ENCODE measurements at places on chromosomes 13 and 19.
A peak's percentile ranks its signal among the peaks of the same experiment; 100 is the strongest.

DNA sequence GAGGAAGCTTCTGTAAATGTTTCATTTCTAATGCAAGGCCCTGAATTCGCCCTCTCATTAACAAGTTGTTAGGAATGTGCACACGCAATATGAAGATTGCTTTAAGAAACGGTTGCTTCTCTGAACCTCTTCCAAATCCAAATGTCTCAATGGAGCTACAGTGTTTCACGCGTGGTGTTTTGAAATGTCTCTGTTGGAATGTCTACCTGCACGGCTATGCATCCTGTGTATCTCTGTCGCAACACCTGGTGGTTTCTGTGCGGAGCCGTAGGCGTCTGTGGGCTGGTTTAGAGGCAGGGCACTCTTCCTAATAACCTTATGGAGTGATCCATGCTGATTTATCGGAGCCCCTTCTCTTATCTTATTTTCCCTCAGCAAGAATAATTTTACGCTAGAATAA, 1584.2 kb upstream of the SLC10A2 start:
- no peak for DNase-seq

DNA sequence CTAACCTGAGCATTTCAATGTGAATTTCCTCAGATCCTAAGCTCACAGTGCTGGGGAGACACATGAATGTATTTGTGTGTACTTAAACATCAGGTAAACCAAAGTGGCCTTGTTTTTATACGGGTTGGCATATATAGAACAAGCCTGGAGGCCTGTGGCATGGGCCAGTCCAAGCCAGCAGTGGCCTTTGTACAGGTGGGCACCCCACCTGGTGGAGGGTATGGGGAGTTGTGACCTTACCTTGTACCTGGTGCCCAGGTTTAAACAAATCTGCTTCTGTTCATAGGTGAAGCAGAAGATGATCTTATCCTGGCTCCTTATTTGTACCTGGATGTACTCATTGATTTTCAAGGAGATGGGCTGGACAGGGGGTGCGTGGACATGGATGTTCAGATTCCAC, 71.0 kb downstream of the ERICH6B start:
- DNase-seq: no peak

GRCh38 chr13:33884531-33885220, 66.7 kb downstream of the RFC3 start:
- no peak for DNase-seq

- no peak for DNase-seq
These were observed 5.2 kb upstream of the ZNF536 start for GRCh38 chr19:30367006-30367405.

- DNase-seq: no peak
These were observed 14.4 kb downstream of the DCAF15 start for GRCh38 chr19:13966684-13967128.

DNA sequence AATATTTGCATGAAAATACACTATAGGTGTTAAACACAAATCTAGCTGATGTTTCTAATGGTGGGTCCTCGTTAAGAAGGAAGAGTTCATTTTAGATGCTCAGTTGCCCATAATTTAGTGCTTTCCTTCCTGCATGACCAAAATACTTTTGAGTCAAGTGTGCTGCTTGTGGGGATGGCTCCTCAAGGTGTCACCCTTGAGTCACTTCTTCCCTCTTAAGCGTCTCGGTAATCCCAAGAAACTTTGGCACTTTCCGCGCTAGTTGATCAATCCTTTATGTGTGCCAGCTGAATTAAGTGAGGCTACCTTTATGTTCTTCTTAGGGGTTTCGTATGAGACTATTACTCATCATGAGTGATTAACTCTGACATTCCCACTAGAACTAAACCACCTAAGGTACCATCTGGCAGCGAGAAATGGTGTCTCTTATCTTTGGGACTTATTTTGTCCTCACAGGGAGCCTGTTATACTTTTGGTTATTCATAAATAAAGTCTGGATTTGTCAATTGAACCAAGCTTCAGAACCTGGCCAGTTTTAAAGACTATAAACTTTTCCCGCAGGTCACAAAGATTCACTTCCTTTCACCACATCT, 106.8 kb downstream of the NHLRC3 start:
- DNase-seq: peak; percentile 9

GRCh38 chr19:1135454-1135853, 31.7 kb downstream of the GPX4 start:
- no peak for DNase-seq

GRCh38 chr13:99496184-99497142, 4.8 kb upstream of the TM9SF2 start:
- DNase-seq: peak; percentile 84

DNA sequence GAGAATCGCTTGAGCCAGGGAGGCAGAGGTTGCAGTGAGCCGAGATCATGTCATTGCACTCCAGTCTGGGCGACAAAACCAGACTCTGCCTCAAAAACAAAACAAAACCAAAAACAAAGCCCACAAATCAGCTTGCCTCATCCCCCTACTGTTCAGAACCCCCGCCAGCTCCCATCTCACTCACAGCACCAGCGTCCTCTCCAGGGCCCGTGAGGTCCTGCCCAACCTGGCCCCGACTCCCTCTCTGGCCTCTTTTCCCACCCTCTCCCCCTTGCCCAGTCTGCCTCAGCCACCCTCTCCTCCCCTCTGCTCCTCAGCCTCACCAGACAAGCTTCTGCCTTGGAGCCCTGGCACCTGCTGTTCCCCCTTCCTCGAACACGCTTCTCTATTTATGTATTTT, 3.8 kb downstream of the SLC8A2 start:
- no peak for DNase-seq

DNA sequence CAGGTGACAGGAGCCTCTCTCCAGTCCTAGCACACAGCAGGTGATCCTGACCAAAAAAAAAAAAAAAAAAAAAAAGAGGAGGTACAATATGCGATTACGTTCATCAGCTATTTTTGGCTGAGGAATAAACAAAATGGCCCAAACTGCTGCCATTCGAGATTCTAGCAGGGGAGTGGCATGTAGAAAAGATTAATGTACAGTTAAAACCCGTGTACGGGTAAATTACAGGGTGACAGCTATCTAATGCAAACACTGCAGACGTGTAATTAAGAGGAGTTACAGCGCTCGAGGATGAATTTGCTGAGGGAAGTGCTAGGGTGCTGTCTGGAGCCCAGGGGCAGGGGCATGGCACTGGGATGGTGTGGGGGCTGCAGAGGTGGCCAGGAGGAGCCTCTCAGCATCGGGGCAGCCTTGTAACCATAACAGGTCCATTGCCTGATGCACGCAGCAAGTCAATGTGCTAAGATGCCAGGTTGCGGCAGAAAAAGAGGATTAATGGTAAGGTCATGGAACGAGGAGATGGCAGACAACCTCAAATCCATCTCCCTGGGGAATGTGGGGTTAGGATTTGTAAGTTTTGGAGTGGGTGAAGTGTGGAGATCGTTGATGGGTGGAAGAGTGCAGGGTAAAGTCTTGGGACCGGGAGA, 17.4 kb downstream of the CHST8 start:
- DNase-seq: peak; percentile 82

DNA sequence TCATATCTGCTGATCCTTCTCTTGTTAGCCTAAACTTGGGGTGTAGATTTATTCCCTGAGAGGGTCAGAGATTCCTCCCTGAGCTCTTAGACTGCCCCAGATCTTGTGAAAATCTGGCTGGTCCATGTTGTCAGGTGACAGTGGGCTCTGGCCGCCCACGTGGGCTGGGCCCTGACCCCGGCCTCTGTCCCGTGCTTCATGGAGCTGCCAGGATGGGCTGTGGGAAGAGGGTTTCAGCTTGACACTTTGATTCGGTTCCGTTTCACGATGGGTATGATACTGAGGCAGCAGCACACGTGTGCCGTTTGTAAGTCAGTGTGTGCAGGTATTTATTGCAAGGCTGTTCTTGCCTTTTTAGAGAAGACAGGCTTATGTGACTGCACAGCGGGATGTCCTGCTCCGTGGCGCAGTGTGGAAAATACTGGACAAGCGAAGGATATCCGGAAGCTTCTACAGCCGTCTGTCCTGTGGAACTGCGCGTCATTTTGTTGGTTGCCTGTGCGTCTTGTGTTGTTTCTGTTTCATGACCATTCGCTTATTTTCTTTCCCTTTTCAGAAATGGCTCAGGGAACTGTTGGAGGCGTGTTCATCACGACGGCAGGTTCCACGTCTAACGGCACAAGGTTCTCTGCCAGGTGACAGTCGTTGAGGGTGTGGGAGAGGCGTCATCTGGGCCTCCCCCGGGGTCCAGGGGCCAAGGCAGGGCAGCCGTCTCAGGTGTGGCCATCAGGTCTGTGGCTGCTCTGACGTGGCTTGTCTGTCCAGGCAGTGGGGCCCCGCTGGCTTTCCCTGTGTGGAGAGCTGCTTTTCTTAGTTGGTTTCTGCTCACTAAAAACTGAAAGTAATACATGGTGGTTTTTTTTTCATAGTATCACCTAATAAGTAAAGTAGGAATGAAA, 20.5 kb downstream of the ATP4B start:
- no peak for DNase-seq

GRCh38 chr19:6712692-6713670, 7.5 kb downstream of the C3 start:
- no peak for DNase-seq

- DNase-seq: no peak
These were observed 71.4 kb downstream of the ALOX5AP start for GRCh38 chr13:30806784-30807183.

DNA sequence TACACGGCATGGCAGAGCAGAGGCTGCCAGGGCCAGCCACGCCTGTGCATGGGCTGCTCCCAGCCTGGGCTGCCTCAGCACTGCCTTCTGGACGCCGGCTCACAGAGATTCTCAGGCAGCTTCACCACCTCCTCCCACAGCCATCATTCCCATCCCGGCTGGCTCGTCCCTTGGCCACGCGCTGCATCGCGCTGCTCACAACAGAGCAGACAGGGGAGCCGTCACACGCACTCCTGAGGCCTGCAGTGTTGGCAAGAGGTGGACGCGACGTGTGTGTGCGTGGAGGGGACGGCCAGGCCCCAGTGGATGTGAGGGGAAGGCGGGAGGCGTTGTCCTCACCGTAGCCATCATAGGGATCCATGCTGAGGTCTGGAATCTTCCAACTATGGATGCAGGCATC, 7.6 kb upstream of the PRKD2 start:
- no peak for DNase-seq

DNA sequence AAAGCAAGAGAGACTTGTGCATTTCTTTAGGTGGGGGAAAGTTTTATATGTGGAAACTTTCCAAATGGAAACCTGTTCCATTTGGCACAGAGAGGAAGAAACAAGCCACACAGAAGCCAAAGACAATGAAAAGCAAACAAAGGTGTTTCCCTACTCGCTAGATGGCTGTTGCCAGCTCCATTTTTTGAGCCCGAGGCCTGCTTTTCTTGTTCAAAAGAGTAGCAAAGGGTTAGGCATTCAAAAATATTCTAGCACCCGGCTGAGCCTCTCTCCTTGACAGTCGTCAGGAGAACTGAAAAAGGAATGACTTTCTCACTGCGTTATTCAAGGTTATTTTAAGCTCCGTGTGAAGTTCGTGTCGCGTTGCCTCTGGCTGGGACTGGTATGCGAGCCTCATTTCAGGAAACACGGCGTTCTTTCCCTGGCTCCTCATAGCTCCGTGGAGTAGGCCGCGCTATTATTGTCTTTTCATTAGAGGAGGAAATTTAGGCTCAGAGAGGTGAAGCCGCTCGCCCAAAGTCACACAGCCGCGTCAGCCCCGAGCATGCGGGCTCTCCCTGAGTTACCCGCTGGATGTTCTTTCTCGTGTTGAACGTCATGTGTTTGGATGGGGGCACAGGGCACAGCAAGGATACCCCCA, 7.6 kb downstream of the TRPM4 start:
- no peak for DNase-seq

DNA sequence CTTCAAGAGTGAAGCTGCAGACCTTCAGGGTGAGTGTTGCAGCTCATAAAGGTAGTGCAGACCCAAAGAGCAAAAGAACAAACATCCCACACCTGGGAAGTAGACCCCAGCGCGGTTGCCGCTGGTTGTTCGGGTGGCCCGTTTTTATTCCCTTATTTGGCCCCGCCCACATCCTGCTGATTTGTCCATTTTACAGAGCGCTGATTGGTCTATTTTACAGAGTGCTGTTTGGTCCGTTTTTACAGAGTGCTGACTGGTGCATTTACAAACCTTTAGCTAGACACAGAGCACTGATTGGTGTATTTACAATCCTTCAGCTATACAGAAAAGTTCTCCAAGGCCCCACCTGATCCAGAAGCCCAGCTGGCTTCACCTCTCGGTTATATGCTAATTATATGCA, 1.0 kb downstream of the SCGB2B2 start:
- no peak for DNase-seq

DNA sequence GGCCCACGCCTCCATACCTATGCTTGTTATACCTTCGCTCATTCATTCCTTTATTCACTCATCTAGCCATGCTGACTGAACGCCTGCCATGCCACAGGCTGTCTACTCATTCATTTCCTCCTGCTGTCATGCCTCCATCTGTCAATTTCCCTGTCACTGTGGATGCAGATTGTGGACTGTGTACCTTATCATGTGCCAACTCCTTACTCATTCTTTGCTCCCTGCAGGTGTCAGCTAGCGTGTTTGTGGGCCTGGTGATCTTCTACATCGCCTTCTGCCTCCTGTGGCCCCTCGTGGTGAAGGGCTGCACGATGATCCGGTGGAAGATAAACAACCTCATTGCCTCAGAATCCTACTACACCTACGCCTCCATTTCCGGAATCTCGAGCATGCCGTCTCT, 4.1 kb upstream of the PSMD8 start:
- no peak for DNase-seq

DNA sequence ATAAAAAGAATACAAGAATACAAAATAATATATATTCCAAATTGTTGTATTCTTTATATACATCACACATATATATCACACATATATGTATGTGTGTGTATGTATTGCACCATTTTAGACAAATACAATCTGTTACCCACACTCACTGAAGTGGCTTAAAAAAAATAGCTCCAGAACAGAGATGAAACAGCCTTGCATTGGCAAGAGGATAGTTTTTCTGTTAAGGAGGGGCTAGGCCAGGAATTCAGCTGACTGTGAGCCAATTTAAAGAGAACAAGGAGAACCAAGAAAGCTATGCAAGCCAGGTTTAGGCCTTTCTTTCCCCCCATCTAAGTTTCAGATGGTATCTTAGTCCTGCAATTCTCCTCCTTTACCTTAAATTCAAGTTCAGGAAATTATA, 257.5 kb downstream of the MZT1 start:
- DNase-seq: no peak

DNA sequence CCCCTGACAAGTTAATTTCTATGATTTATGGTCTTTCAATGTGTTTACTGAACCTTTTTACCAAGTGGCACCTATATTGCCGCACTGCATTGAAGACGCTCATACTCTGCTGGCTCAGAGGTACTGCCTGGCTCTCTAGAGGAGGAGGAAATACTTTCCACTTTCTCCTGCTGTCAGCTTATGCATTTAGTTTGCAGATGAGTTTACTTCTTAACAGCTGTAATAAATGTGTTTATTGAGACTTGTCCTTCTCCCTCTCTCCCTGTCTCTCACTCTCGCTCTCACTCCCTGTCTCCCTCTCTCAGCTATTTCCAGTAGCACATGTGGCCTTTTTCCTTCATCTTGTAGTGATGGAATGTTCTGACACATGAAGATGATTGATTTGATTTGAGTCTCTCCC, 60.3 kb upstream of the SPATA13 start:
- DNase-seq: no peak

DNA sequence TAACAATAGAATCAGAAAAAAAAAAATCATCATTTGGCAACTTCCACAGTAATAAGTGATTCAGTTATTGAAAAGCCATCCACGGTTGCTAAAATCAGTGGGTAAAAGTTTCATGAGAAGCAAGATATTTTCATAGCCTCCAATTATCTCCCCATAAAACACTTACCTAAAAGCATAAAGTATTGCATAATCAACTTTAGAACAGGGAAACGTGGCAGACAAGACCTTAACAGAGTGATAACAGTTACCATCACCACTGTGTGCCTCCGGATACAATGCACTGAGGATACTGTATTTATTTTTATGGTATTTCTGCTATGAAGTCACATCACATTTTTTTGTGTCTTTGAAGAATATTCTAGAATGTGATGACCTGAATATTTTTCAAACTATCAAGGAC, 37.0 kb downstream of the ABCC4 start:
- no peak for DNase-seq

Data from COR-L47 (cell line).